Naive thymus-derived CD8-positive, alpha-beta T cell (primary cell): ENCODE measurements at places on chromosomes 4 and X.

DNA sequence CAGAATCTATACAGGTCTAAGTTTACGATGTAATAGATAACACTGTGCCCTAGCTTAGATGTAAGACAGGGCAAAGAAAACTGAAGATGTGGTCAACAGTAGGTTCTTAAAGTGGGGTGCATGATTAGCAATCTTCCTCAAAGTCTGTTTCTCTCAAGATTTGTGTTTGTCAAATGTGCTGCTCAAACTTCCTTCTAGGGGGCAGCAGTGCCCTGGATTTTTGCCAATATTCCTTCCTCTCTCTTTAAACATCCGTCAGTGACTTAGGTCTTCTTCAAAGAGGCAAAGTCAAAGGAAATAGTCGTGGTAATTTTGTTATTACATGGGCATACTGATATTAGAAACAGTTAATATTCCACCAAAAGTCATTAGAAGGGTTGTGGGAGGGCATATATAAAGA, 4.2 kb upstream of the PDHA2 start:
- no peak for DNase-seq

- no peak for DNase-seq
These were observed 344.1 kb upstream of the GATB start for GRCh38 chr4:152104901-152105357.

DNA sequence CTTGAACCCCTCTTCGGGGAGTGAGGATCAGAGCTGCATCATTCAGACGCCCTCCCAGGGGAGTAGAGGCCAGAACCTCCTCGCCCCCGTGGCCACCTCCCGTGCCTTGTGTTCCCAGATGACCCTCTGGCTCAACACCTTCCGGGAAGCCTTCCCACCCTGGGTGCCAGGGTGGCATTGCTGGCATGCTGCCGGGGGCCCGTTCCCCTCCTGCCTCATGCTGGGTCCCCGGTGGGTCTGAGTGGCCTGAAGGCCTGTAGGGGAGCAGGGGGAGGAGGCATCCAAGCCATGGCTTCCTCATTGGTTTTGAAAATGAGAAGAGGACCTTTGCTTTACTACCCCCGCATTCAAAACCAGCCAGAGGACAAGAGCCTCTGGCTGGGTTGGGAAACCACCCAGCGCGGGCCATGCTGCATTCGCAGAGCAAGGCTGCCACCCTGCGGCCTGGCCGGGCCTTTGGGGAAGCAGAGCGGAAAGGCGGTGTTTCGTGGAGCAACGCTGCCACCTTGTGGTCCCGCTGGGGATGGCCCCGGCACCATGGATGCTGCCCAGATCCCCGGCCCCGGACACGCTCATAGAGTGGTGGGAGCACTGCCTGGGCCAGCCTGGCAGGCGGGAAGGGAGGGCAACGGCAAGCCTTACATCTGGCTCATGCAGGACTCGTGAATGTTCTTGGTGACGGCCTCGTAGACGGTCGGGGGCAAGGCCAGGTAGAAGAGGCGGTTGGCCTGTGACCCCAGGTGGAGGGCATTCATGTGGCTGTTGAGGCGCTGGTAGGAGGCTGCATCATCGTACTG, 11.9 kb downstream of the G6PD start:
- peak; percentile 91 for DNase-seq

GRCh38 chrX:40832723-40833122, 97.4 kb upstream of the MED14 start:
- no peak for DNase-seq

- no peak for DNase-seq
These were observed 184.3 kb downstream of the NAA11 start for GRCh38 chr4:79141530-79141929.

- no peak for DNase-seq
These were observed 1441.2 kb downstream of the PCDH7 start for GRCh38 chr4:32161392-32161791.

- DNase-seq: no peak
These were observed 268.7 kb downstream of the NR3C2 start for GRCh38 chr4:148173397-148174017.

DNA sequence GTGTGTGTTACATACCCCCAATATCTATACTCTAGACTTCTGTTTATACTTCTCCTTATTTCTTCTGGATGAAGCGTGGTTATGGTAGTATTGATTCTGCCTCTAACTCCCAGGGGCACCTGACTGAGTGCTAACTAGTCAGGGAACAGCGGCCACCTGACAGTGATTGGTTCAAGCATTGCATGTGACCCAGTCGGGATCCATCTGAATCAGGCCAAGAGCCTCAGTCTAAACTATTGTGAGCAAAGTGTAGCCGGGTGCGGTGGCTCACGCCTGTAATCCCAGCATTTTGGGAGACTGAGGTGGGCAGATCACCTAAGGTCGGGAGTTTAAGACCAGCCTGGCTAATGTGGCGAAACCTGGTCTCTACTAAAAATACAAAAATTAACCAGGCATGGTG, 10.0 kb downstream of the CCDC110 start:
- DNase-seq: no peak

GRCh38 chrX:95055991-95056390, 1382.0 kb downstream of the FAM133A start:
- no peak for DNase-seq

GRCh38 chrX:477441-478012, 90.8 kb upstream of the PPP2R3B start:
- DNase-seq: no peak
